Hair follicular keratinocyte (primary cell): ENCODE measurements at places on chromosomes 2 and 18. TPM values are rescaled to one million over a fixed set of nuclear protein-coding genes. Genes with fewer than 3 reads are reported as not detected.

MROH2A gene
- 0.38 TPM in 1 of 2 replicates, not detected in the other for total RNA-seq

SERPINB12 gene
- not detected in 2 replicates for total RNA-seq

UGT1A10 gene
- total RNA-seq, result not detected in 2 replicates

RTP5 gene
- total RNA-seq, result not detected in 2 replicates

TACR1 gene
- not detected in 2 replicates for total RNA-seq

INHA gene
- total RNA-seq, result 0.19 TPM in 1 of 2 replicates, not detected in the other

RASGRP3 gene
- total RNA-seq, result not detected in 2 replicates

PLGLB2 gene
- 0.23 and 4.1 TPM in 2 replicates for total RNA-seq

SIX3 gene
- total RNA-seq, result not detected in 2 replicates

ERBB4 gene
- total RNA-seq, result not detected in 2 replicates

LYG1 gene
- total RNA-seq, result 0.23 TPM in 1 of 2 replicates, not detected in the other

DNAJC5G gene
- total RNA-seq, result not detected in 2 replicates

ZNF638 gene
- 44.0 and 60.9 TPM in 2 replicates for total RNA-seq

PFN4 gene
- total RNA-seq, result 0.39 TPM in 1 of 2 replicates, not detected in the other
